H1 (cell line): ENCODE measurements at places on chromosomes 1 and 21.

DNA sequence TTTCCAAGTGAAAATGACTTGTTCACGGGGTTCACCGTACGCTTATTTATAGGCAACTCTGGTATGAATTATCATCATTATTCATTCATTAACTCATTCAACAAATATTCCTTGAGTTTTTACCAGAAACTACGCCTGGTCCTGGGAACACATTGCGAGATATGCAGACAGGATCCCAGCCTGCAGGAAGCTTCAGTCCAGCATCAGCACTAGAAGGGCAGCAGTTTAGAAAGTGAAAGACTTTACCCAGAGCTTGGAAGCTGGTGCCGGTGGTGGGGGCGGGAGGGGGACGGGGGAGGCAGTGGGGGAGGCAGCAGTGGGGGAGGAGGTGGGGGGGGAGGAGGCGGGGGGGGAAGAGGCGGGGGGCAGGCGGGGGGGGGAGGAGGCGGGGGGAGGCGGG is 55.9 kb downstream of the SETD4 start:
- DNase-seq, result no peak

GRCh38 chr21:41318218-41318617 is 1.6 kb downstream of the FAM3B start:
- DNase-seq, result no peak

DNA sequence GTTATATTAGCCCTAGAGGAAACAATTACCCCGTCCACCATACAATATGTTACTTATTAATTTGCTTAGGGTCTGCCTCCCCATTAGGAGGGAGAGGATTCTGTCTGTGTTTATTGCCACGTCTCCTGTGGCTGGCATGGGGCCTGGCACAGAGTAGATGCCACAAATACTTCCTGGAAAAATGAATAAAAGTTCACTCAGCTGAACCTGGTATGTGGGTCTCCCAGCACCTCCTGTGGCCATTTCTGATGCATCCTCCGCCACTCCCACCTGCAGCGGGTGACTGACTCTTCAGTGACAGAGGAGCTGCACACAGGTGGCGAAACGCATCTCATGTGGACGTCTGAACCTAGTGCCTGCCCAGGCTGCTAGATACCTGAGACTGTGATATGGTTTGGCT is 112.7 kb downstream of the CLIC6 start:
- DNase-seq, result no peak

DNA sequence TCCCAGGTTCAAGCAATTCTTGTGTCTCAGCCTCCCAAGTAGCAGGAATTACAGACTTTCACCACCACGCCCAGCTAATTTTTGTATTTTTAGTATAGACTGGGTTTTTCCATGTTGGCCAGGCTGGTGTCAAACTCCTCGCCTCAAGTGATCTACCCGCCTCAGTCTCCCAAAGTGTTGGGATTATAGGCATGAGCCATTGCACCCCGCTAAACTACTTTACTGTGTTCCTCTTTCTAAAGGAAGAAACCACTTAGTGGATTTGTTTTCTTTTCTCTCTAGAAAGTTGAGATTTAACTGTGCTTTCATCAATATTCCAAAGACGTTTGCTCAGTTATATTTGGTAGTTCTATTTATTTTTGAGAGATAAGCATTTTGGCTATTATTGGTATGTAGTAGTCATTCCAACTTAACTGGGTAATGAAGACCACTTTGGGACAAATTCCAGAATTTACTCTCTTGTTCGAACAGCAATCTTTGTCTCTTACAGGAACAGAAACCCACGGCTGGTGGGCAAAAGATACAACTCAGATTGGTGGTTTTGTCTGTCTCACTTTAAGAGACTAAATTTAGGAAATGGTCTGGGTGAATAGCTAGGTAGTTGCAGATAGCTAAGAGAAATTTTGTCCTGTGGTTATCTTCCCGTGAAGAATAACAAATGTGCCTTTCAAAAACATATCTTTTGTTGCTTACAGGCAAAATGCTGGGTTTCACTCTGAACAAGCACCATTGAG is 103.5 kb upstream of the CD55 start:
- DNase-seq, result no peak

GRCh38 chr1:44497422-44498170 is 92.5 kb downstream of the RNF220 start:
- no peak for DNase-seq

DNA sequence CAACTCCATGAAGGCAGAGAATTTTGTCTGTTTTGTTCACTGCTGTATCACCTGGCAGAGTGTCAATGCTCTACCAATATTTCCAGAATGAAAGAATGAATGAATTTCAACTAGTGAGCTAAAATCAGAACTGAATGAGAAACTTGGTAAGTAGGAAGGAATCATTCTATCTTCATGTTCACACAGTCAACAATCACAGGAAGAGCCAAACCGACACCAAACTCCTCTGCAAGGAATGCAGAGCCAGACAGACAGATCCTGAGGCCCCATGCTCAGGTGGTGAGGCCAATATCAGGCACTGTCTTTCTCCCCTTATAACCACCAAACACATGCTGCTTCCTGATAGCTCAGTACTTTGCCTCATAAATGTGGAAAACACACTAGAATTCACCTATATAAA is 139.1 kb downstream of the SLC45A1 start:
- no peak for DNase-seq

GRCh38 chr1:110645821-110646735 is 28.7 kb downstream of the KCNA3 start:
- DNase-seq, result no peak

DNA sequence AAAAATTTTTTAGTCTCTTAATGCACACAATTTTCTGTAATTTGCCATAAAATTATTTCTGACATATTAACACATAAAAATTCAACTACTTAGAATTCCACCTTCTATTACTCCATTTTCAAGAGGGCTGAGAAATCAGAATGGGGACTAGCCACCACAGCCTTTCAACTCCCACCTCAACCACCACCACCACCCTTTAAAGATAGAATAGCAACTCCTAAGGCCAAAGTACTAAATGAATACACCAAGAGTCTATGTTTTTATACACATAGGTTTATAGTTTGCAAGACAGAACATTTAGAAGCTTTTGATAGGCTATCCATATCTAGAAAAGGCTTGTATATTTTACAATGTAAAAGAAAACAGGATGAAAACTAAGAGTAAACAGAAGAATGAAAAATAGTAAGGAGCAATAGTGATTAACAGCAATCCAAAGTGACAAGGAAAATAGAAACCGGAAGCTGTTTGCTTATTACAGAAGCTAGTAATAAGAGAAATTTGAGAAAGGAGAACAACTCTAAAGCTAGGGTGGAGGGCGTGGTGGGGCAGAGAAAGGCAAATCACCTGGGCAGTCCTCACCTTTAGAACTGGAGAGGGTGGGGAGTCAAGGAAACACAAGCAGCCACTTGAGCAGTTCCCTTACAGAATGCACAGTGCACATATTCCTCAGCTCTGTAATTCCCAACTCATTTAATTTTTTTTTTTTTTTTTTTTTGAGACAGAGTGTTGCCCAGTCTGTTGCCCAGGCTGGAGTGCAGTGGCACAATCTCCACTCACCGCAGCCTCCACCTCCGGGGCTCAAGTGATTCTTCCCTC is 27.7 kb downstream of the EPS15 start:
- DNase-seq, result no peak

DNA sequence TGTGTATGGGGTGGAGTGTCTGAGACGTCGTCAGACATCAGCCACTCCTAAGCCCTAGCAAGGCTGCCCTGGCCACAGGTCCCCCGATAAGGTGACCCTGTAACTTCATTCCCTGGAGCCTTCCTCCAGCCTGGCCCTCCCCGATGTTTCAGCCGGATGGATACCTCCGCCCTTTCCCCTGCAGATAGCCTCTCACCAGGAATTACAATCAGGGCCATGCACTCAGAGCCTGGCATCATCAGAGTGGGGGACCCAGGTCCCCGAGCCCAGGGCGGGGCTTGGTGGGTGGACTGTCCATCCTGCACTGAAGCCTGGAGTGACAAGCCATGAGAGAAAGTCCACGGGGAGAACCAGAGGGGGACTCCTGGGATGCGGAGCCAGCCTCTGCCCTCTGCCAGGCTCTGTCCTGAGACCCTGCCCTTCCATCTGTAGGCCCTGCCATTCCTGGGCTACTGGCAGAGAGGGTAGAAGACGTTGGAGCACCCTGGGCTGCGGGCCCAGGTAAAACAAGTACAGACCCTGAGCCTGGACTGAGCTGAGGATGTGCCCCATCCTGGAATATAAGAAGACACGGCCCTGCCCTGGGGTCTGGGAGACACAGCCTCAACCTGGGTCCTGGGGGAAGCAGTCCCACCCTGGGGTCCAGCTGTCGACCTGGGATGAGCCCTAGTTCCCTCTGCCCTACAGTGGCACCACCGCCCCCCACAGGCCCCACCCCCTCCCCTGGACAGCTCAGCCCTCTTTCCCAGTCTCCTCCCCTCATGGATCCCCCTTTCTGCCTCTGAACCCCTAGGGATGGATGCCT is 16.8 kb upstream of the ARF1 start:
- peak; percentile 40 for DNase-seq

DNA sequence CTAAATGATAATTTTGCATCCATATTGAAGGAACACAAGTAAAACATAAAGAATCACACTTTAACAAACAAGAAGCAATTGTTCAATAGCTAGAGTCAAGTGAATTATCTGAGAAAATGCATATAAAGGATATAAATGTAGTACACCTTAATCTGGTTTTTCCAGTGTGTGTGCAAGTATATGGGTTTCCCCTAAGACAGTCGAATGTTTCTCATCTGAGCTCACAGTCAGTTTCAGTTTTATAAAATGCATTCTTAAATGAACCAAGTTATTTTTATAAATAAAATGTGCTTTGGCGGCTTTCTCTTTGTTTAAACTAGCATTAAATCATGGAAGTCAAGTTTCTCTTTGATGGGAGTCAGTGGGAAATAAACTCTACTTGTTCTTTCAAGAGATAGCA is 125.9 kb downstream of the PTPRC start:
- DNase-seq, result no peak

DNA sequence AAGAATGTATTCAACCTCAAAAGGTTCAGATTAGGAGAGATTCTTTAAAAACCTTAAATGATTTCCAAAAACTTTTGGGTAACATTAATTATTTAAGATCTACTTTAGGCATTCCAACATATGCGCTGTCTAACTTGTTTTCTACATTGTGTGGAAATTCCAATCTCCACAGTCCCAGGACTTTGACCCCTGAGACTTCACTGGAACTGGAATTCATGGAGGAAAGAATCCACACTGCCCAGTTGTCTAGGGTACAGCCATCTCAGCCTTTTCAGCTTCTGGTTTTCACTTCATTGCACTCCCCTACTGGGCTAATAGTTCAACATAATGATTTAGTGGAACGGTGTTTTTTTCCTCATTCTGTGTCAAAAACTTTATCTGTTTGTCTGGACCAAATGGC is 161.5 kb downstream of the IER5 start:
- DNase-seq, result no peak

GRCh38 chr1:30287976-30288375 is 435.4 kb downstream of the MATN1 start:
- DNase-seq, result no peak

GRCh38 chr1:228408869-228409805 is 2.5 kb upstream of the TRIM11 start:
- DNase-seq, result no peak

GRCh38 chr1:16165548-16165947 is 9.7 kb upstream of the EPHA2 start:
- DNase-seq, result peak; percentile 47

GRCh38 chr1:195951313-195951712 is 656.9 kb downstream of the KCNT2 start:
- no peak for DNase-seq

DNA sequence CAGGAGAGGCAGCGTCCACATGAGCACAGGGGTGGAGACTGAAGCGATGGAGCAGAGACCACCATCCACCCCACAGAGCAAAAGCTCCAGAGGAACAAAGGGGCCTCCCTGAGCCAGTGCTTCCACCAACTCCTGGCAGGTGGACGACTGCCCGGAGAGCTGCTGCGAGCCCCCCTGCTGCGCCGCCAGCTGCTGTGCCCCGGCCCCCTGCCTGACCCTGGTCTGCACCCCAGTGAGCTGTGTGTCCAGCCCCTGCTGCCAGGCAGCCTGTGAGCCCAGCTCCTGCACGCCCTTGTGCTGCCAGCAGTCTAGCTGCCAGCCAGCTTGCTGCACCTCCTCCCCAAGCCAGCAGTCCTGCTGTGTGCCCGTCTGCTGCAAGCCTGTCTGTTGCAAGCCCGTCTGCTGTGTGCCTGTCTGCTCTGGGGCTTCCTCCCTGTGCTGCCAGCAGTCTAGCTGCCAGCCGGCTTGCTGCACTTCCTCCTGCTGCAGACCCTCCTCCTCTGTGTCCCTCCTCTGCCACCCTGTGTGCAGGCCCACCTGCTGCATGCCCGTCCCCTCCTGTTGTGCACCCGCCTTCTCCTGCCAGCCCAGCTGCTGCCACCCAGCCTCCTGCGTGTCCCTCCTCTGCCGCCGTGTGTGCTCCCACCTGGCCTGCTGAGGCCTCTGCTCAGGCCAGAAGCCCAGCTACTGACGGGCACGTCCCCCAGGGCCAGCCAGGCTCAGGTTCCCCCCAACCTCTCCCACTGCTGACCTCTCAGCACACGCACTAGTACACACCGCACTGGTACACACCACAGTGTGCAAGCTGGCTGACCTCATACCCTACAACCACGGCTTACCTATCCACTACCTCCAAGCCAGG is 5.4 kb downstream of the KRTAP10-12 start:
- DNase-seq, result no peak

- no peak for DNase-seq
Measured at GRCh38 chr1:45925728-45926287, 122.4 kb downstream of the MAST2 start.

GRCh38 chr1:48889082-48889481 is 112.4 kb upstream of the BEND5 start:
- no peak for DNase-seq

DNA sequence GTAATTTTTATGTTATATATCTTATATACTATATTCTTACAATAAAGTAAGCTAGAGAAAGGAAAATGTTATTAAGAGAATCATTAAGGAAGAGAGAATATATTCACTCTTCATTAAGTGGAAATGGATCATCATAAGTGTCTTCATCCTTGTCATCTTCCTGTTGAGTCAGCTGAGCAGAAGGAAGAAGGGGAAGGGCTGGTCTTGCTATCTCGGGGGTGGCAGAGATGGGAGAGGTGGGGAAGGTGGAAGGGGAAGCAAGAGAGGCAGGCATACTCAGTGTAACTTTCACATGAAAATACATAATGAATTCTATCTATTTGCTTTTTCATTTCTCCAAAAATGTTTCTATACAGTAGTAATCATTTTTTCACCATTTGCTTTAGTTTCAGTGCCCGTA is 5.1 kb downstream of the DNASE2B start:
- no peak for DNase-seq

GRCh38 chr1:235749755-235750300 is 100.2 kb upstream of the GNG4 start:
- DNase-seq, result no peak

GRCh38 chr1:194042736-194043135 is 856.3 kb upstream of the B3GALT2 start:
- no peak for DNase-seq

DNA sequence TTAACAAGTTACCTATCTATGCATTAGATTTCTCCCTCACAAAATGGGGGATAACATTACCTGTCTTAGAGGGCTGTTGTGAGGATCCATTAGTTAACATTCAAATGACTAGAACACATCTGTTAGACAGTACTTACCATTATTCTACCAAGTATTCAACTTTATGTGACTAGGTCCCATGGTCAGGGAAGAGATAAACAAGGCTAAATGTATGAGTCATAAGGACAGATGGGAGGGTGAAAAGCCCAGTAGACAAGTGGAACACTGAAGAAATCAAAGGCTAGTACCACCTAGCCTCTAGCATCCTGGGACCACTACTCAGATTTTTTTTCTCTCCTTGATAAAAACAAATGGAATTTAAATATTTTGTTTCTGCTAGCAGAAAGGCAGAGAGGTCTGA is 9.0 kb upstream of the VHLL start:
- DNase-seq, result no peak
